ENCODE measurements at places on chromosomes 11 and 22.

GRCh38 chr22:32660292-32660691 is 141.2 kb upstream of the TIMP3 start:
- no peak for DNase-seq

DNA sequence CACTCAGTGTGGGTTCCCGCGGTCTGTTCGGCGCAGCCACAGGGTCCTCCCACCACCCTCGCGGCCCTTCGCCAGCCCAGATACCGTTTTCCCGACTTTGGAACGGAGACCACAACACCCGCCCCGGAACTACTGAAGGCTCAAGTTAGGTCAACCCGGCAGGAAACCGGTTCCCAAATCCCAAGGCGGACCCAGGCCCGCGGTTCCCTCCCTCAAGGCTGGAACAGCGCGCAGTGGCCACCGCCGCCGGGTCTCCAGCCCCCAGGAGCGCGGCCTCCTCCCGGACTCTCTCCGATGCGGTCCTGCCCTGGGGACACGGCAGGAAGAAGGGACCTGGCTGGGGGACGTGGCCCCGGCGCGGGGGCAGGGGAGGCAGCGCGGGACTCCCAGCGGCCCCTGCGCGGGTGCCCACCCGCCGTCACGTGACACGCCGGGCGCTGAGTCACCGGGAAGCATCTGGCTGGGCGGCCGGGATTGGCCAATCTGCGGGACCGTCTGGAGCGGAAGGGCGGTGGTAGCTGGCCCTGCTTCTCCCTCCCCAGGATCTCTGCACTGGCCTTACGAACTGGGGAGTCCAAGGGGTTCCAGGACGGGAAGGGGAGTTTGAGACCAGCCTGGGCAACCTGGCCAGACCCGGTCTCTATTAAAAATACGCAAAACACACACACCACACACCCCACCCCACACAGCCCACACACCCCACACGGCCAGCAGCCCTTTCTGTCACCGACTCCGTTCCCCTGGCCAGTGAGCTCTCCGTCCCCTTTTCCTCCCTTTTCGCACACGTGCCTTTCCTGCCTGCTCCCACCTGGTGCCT is 21.5 kb upstream of the MALAT1 start:
- peak; percentile 96 for DNase-seq

DNA sequence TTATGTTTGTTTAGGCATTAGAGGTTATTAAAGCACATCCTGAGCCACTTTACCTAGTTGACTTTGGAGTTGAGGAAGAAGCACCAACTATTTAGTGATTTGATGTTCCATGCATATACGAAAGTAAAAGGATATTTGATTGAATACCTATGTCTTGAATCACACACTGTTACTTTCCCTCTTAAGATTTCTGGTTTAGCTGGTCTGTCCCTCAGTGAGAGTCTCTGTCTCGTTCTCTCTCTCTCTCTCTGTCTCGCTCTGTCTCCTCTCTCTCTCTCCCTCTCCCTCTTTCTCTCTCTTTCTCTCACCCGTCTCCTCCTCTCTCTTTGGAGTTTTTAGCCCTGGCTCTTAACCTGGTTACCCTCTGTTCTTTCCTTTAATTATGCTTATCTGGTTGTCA is 11.0 kb downstream of the CTNND1 start:
- DNase-seq = no peak

- DNase-seq = no peak
Observed at GRCh38 chr22:28835630-28836189, 35.3 kb upstream of the XBP1 start.

DNA sequence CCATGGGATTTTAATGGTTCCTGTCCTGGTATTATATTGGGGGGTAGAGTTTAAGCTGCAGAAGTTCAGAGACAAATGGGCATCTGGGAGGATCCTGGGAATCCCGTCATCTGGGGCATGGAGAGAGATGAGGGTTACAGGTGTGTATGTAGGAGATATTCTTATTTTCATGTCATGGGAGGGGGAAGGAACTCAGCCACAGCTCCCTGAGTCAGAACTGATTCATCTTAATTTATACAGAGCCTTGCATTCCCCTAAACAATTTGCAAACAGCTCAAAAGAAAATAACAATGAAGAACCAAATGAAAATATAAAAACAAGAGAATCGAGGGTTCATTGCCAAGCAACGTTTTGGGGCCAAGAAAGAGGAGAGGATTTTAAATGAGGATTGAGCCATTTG is 155.9 kb upstream of the TBCEL start:
- DNase-seq = no peak

GRCh38 chr22:25237503-25237902 is 18.1 kb downstream of the CRYBB2 start:
- DNase-seq = no peak

GRCh38 chr22:36279219-36279666 is 26.3 kb downstream of the APOL1 start:
- DNase-seq = no peak

DNA sequence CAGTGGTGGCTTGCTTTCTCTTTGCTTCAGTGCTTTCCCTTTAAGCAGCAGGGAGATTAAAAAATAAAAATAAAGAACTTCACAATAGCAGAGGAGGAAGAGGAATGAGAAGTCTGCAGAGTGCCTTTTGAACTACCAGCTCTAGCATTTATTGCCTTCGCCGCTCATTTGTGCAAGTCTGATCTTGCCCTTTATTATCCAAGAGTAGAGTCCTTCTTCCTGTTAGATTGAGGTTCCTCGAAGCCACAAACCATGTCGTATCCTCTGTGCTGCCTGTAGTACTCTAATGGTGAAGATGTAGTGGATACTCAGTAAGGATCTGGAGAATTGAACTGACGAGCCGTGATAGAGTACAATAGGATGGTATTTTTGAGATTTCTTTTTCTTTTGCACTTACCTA is 101.2 kb upstream of the RAG2 start:
- no peak for DNase-seq

GRCh38 chr11:83026229-83026628 is 45.5 kb downstream of the RAB30 start:
- no peak for DNase-seq

DNA sequence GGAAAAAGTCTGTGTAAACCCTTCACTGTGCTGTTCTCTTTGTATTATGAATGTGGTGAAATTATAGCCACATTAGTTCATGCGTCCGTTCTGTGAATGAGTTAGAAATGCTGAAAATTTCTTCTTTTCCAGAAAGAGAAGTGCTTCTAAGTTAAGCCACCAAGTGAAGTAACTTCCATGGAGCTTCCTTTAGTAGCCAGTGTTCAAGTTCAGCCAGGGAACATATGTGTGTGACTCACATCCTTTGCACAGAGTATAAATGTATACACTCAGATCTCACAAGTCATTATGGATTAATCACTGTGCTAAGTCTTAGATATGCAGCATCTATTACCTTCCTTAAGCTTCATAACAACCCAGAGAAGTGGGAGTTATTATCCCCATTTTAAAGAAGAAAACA is 3.1 kb upstream of the MMP8 start:
- DNase-seq = no peak

- no peak for DNase-seq
Observed at GRCh38 chr11:60941371-60942119, 10.4 kb downstream of the SLC15A3 start.

DNA sequence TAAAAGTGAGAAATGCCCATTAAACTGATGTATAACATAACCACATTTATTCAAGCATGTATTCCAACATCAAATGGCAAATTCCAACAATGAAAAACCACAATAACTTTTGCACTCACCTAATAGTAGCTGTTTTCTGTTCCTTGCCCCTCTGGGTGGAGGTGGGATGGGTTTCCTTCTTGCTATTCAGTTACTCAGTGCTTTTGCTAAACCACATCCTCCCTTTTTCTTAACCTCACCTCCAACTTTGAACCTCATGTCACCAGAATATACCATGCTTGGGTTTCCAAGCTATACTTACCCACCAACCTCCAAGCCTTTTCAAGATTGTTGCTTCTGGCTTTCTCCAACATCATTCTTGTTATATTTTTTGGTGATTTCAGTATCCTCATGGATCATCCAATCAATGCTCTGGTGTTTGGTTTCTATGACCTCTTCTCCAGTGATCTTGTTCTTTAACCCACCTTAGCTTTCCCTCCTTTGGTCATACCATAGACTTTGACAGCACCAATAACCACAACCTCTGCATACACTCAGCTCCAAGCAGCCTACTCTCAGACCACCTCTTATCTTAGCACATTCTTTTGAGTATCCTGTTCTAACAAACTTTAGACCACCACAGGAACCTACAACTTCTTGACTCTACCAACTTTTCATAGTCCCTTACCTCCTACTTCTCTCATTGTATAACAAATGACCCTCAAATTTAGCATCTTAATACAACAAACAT is 3.2 kb upstream of the CCDC15 start:
- DNase-seq = no peak

DNA sequence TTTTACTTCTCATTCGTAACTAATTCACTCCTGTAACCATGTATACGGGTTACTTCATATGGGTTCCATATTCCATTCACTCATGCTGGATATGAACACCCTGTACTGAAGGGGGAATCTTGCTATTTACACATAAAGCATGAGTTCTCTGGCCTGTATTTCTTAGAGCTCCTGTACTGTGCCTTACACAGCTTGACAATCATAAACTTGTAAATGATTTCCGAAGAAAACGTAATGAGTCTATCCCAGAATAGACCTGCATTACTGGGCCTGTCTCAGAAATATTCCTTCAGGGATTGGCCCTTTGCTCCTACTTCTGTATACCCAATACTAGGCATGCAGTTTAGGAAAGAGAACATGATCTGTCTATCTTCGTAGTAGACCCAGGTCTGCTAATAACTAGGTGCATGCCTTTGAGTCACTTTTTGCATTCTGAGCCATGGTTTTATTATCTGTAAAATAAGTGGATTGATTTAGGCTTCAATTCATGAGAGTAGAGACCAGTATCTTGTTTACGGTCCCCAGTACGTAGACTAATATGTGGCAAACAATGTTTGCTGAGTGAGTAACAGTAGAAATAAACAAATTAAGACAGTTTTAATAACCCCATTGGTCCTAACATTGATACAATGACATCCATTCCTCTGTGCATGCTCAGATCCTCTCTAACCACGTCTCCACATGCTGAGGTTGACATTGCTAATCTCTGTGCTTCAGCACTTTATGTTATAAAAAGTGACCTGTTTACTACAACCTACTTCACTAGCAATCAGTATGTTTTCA is 1.2 kb downstream of the CCDC34 start:
- no peak for DNase-seq

DNA sequence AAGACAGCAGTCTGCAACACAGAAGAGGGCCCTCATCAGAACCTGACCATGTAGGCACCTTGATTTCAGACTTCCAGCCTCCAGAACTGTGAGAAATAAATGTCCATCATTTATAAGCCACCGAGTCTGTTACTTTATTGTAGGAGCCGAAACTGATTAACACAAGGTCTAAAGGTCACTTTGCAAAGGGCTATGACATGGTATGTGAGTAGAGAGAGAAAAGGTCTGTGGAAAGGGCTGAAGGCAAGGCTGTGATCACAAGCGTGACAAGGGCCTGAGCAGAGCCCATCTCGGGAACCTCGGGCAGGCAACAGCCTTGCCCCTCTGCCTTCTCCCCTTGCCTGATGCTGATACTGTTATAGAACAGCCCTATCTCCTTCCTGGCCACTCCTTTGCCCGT is 73.4 kb upstream of the TEAD1 start:
- no peak for DNase-seq

GRCh38 chr11:2651826-2652271 is 47.9 kb downstream of the KCNQ1OT1 start:
- DNase-seq = no peak

GRCh38 chr11:48095779-48096470 is 115.6 kb downstream of the PTPRJ start:
- DNase-seq = no peak

- no peak for DNase-seq
Observed at GRCh38 chr11:112302226-112302868, 41.7 kb upstream of the PLET1 start.

DNA sequence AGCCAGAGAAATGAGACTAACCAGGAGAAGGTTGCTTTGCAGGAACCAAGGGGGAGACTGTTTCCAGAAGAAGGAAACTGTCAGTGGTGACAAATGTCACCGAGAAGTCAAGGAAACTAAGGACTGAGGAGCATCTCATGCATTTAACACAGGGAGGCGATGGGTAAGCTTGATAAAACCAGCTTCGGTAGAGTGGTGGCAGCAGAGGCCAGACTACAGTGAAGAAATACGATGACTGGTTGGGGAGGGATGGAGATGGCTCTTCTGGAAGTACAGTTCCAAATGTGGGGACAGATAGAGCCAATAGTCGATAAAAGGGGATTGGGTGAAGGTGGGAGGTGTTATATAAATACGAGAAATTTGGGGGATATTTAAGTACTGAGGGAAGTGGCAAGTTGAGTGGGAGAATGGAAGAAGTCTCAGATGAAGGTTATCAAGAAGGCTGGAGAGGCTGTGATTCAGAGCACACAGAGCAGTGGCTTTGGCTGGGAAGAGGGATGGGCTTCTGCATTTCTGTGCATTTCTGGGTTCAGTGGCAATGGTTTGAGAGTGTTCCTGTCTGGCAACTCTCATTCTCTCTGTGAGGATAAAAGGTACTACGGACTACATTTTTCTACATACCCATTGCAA is 29.2 kb downstream of the SC5D start:
- no peak for DNase-seq

GRCh38 chr22:36021606-36022153 is 6.9 kb downstream of the RBFOX2 start:
- DNase-seq = no peak

GRCh38 chr22:35158336-35158735 is 92.4 kb downstream of the ISX start:
- DNase-seq = no peak

GRCh38 chr11:95829580-95830259 is 39.4 kb downstream of the CEP57 start:
- no peak for DNase-seq

DNA sequence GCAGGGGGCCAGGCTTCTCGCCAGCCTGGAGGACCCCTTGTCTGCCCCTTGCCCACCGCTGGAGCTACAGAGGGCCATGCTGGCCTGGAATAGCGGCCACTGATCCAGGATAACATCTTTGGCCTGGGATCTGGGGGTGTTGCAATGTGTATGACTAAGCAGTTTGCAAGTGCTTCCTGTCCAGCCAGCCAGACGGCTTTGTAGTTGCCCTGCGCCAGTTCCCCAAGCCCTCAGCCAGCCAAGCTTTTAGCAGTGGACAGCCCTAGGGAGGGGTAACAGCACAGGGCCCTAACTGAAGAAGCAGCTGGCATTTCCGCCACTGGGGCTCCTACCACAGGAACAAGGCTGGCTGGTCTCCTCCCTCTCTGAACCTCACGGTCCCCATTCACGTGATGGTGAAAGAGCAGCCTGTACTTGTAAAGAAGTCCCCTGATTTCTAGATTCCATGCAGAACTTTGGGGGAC is 32.1 kb downstream of the UQCR10 start:
- no peak for DNase-seq

GRCh38 chr22:28243539-28243938 is 324.5 kb upstream of the PITPNB start:
- DNase-seq = no peak

DNA sequence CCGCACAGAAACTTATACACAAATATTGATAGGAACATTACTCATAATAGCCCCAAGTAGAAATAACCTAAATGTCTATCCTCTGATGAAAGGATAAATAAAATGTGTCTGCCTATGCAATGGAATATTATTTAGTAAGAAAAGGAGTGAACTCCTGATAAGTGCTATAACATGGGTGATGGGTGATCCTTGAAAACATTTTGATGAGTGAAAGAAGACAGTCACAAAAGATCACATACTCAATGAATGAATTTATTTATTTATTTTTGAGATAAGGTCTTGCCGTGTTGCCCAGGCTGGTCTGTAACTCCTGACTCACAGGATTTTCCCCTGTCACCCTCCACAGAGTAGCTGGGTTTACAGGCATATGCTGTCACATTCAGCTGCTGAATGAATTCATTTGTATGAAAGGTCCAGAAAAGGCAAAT is 17.3 kb downstream of the RNF121 start:
- DNase-seq = no peak

- no peak for DNase-seq
Observed at GRCh38 chr11:7672960-7673723, at the start of gene CYB5R2. TSS of gene CYB5R2 (minus strand) at chr11:7673500. CDS start at chr11:7672825, 675 bp downstream.
